ENCODE measurements at places on chromosomes 5 and 9. TPM values are rescaled to one million over a fixed set of nuclear protein-coding genes. Genes with fewer than 3 reads are reported as not detected.

The AUH gene
- total RNA-seq = 14.1 TPM

The FBP2 gene
- 62.6 TPM for total RNA-seq

DNA sequence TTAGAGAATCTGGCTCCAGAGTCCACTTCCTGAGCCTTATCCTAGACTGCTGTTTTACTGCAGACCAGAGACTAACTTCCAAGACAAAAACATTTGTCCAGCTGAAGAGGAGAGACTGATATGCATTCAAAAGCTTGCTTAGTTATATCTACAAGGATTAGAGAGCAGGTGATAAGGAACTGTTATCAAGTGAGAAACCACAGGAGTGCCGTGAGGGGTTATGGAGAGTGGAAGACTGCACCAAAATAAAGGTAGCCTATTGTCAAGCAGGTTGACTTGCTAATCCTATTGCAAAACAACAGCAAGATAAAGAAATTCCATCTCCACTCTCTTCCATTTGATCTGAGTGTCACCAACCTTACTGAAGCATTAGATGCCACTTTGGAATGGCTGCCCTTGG lies 139.1 kb downstream of the SCAMP1 start:
- no peak for DNase-seq

The LECT2 gene
- total RNA-seq = not detected

DNA sequence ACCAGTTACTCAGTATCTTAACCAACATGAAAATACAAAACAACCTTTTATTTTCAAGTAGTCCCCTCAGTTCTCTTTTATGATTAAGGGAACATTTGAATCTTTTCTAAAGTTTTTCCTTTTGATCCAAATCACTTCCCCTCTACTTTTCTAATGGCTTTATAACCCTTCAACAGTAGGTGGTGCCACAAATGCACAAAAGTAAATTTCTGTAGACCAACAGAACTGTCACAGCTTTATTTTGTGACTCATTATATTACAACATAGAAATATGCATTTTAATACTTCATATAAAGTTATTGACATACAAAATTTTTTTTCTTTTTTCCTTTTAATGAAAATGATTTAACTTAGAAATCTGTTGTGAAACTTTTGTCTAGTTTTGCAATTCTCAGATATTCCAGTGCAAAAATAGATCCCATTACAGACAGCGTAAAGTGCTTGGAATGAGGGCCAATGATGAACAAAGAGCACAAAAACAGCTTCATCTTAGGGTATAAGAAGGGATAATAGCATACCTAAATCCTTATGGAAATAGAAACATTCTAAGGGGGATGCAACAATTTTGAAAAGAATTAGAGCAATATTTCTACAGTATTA lies 17.0 kb downstream of the NIPSNAP3B start:
- no peak for DNase-seq

DNA sequence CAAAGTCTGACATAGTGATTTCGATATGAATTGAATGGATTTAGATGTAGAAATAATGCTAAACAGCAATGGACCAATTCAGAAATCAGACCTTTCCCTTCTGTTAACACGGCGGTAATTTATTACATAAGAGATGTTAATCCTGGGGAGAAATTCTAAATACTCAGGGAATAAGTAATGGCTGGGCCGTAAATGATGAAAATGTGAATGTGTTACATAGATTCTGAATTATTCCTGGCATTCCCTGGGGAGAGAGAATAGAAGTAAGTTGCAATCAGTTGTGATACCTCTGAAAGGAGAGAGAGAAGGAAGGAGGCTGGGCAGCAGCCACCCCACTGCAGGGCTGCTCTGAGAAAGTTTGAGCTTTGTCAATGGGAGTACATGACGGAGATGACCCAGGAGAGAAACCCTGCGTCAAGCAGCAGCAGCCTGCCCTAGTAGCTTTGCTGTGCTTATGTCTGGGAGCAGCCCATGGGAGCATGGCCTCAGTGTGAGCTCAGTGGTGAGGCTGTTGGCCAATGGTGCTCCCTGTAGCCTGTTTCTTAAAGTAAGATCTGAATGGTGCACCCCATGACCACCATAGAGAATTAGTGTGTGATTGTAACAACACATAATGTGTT lies 420.1 kb downstream of the MTRR start:
- no peak for DNase-seq

The SMIM23 gene
- not detected for total RNA-seq

DNA sequence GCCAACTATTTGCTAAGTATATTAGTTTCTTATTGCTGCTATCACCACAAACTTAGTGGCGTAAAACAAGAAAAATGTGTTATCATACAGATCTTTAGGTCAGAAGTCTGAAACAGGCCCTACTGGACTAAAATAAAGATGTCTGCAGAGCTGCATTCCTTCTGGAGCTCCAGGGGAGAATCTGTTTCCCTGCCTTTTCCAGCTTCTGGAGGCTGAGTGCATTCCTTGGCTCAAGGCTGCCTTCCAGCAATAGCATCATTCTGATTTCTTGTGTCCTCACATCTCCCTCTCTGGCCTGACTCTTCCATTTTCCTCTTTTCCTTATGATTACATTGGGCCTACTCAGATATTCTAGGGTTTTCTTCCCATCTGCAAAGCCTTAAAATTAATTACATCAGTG lies 15.9 kb downstream of the MAN2A1 start:
- no peak for DNase-seq

- no peak for DNase-seq
Measured at GRCh38 chr9:85136987-85137386, 467.5 kb downstream of the NTRK2 start.

DNA sequence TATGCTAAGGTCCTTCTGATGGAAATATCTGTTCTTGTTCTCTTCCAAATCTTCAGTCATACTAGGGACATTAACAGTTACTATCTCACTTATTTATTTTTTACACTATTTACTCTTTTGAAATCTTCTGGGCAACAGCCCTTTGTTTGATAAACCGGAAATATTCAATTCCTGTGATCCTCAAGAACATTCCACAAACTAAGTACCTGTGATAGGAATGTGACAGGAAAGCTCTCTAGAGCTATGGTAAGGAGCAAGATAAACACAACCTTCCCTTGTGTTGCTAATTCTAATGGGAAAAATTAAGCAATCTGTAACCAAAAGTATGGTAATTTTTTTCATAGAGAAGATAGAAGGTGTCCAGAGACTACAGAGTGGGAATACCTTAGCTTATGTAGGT lies 22.0 kb upstream of the ANKRD34B start:
- no peak for DNase-seq

The SPATA31E1 gene
- total RNA-seq = not detected

DNA sequence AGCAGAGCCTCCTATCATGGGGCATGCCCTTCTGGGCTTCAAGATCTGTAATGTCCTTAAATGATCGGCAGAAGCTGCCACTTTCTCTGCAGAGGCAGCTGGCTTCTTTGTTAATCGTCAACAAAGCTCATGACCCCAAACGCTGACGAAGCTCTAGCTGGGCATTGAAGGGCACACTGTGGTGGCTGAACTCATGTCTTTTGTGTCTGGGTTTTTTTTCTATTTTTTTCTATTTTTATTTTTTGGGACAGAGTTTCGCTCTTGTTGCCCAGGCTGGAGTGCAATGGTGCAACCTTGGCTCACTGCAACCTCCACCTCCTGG lies 65.2 kb upstream of the ASS1 start:
- no peak for DNase-seq

GRCh38 chr5:177370488-177371119 lies 12.9 kb downstream of the RGS14 start:
- DNase-seq = peak; percentile 81

The PTGDS gene
- 71.2 TPM for total RNA-seq

- no peak for DNase-seq
Measured at GRCh38 chr9:125558453-125559092, 148.4 kb downstream of the MAPKAP1 start.

- DNase-seq = peak; percentile 78
Measured at GRCh38 chr9:130172161-130172857, at the start of gene NCS1. NCS1 (plus strand) TSS chr9:130172404; CDS start chr9:130172664, 260 bp downstream.

- no peak for DNase-seq
Measured at GRCh38 chr5:113367586-113367985, 67.2 kb downstream of the TSSK1B start.
